ENCODE measurements at places on chromosomes 11 and 22.

DNA sequence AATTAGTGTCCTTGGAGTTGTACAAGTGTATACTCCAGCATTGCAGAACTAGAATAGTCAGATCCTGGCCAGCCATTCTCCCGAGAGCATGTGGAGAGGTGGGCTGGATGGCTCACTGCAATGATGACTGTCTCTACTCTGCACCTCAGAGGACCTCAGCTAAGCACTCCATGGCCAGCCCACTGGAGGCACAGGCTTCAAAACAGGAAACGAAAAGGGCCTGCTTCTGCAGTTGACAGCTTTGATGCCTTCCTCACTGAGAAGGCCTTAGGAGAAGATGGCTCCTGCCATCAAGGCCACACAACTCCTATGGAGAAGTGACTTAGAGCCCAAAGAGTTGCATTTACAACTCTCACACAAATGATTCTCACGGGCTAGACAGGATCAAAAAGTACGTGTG, 9.1 kb downstream of the POLD4 start:
- no peak for DNase-seq

GRCh38 chr11:36492724-36493304, 17.3 kb downstream of the TRAF6 start:
- DNase-seq = no peak

DNA sequence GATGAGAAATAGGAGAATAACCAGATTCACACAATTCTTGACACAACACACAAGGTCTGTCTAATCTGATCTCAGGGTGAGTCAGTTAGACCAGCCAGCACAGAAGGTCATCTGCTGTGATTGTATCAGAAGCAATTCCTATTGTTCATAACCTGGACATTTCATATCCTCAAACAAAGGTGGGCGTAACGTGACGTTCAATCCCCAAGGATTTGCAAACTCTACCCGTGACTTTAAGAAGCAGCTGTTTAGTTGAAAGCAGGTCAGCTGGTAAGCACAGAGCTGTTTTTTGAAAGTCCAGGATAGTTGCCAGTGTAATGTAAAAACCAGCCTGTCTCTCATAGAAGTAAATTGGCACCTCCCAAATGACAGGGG, 385.1 kb downstream of the DCDC1 start:
- DNase-seq = no peak

DNA sequence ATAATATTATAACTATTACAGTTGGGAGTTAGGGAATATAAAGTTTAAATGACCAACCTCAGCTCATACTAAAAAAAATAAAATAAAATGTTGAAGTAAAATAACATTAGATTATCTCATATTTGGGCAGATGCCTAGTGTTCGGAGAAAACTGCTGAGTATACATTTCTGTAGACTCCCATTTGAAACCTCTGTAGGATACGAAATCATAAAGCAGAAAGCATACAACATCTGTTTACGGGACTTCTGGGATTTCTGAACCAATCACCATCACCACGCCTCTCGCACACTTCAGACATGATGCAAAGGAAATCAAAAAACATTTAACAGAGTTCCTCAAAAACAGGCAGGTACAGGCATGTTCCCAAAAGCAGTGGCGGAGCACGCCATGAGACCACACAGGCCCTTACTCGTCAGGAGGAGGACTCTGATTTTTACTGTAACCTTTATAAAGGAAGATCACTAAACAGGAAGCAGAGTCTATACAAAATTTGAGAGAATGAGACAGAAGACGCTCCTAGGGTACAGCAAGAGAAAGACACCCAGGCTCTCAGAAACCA, 8.6 kb downstream of the ZNF195 start:
- no peak for DNase-seq

GRCh38 chr22:35899736-35900135, 128.9 kb downstream of the RBFOX2 start:
- DNase-seq = no peak

DNA sequence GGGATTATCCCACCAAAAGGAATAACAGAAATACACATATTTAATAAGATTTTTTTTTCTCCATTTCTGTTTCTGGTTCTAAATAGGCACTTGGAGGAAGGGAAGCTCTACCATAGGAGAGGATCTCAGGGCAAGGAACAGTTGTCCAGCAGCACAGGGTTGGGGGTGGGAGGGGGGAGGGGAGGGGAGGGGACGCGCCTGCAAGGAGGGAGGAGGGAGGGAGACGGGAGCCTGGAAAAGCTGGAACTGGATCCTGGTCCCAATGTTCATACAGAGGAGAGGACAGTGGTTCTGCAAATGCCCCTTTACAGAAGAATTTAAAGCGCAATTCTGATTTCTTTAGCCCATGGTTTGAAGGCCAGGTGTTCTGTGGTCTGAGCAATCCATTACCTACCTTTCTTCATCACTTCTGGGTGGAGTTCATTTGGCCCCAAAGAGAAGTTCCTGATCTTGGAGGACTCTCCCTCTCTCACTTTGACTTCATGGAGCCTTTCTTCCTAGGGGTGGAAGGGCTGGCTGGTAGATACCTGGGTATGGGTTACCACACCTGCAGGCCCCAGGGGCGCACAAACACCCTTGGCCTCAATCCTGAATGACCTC, 348.9 kb upstream of the NCAM1 start:
- no peak for DNase-seq

- DNase-seq = no peak
Observed at GRCh38 chr22:22886546-22886945, 1.1 kb upstream of the IGLL5 start.

DNA sequence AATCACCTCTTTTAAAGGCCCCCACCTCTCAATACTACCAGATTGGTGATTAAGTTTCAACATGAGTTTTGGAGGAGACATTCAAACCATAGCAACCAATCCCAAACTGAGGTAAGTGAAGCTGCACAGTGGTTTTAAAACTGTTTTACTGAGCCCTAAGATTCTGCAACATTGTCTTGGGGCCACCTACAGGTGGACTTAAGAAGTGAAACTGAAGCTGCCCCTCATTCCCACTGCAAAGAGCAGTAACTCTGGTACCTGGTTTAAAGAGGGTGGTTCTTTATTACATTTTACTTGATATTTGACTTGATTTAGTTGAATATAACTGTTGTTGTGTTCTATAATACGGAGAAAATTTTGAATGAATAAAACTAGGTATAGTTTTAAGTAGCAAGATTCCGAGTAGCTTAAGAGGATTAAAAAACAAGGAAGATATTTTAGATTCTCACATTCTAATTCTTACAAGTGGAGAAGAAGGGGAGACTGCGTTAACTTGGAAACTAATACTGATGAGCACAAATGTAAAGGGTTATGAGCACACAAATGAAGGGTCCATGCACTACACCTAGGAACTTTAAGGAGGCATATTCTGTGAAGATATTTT, 26.7 kb downstream of the SYT9 start:
- DNase-seq = no peak

GRCh38 chr11:7905961-7906429, 25.1 kb downstream of the OR10A6 start:
- DNase-seq = no peak

- DNase-seq = no peak
Observed at GRCh38 chr22:45006111-45006963, 3.5 kb downstream of the PHF21B start.

DNA sequence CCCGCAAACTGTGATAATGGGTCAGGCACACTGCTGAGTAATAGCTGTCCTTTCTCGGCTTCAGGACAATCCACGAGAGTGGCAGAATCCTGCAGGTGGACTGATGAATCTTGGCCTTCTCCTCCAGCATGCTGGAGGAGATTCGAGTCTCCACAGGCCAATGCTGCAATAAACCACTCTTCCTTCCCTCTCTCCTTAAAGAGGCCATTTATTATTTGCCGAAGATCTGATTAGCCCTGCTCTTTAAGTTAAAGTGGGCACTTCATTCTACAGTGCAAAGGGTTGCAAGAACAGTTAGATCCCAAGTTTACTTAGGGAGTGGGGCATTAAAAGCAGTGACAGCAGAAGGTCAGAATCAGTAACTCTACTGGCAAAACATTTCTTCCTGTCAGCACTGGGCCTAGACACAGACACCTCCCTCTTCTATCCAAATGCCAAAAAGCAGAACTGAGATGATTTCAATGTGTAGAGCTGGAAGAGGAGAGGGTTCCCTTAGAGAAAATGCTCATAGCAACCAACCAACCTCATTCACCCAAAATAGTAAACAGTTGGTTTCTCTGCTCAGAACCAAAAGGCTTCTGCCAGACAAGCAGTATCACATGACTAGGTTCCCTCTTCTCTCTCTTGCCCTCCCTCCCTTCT, 121.7 kb downstream of the SGSM3 start:
- DNase-seq = no peak

- DNase-seq = no peak
Observed at GRCh38 chr11:104319396-104319795, 155.4 kb upstream of the PDGFD start.

DNA sequence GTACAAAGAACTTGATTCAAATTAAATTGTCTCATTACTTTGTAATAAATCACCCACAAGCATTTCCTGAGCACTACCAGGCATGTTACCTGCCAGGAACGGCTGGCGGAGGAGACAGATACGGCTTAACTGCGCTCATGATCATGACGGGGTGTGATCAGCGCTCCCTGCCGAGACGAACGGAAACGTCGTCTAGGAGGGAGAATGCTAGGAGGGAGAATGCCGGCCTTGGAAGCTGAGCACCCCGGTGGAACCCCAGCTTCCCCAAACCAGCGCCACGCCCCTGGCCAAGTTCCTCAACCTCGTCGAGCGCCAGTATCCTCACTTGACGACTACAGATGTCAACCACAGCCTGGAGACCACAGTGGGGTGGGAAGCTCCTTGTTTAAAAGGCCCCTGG, 272.8 kb downstream of the CTTN start:
- no peak for DNase-seq

DNA sequence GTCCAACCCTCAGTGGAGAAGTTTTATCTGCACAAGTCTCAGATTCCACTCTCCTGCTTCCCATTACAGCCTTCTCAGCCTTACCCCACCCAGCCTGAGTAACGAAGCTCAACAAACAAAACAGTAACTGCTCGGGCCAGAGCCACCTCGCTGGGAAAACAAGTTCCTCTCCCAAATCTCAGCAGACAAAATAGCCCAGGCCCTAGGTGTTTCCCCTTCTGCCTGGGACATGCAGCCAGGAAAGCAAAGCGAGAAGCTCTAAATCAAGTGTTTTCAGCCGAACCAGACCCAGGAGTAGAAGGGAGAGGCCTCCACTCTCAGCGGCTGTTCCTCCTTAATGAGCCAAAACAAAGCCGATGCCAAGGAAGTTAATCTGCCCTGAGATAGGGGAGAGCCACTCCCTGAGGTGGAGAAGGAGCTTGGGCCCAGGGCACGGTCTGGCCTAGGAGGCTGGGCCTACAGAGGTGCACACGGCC, 44.0 kb downstream of the LIF start:
- DNase-seq = no peak

- DNase-seq = no peak
Observed at GRCh38 chr22:36578619-36579018, 49.7 kb upstream of the EIF3D start.

GRCh38 chr11:26549176-26549575, 22.9 kb downstream of the MUC15 start:
- DNase-seq = no peak
